ENCODE measurements at places on chromosomes 7 and 10. TPM values are rescaled to one million over a fixed set of nuclear protein-coding genes. Genes with fewer than 3 reads are reported as not detected.

Gene TAS2R40
- not detected for total RNA-seq

GRCh38 chr10:88194041-88194887 is 330.8 kb downstream of the PTEN start:
- H3K36me3 ChIP-seq, result no peaks in the 10 kb centered on the region
- DNase-seq, result peak; percentile 31
- H3K4me3 ChIP-seq, result no peak overlapping the region

Gene TBC1D12
- 5.4 TPM for total RNA-seq

GRCh38 chr7:74324531-74325209 is 35.5 kb downstream of the CLIP2 start:
- H3K36me3 ChIP-seq, result peaks cover 42% of the 10 kb centered on the region
- no peak for DNase-seq
- H3K4me3 ChIP-seq, result no peak overlapping the region
- H3K27me3 ChIP-seq, result no peaks in the 10 kb centered on the region
- no peak overlapping the region for H3K27ac ChIP-seq
- no peaks in the 10 kb centered on the region for H3K4me1 ChIP-seq

GRCh38 chr7:23347682-23348180 is 48.6 kb downstream of the MALSU1 start:
- DNase-seq, result peak; percentile 91
- H3K27ac ChIP-seq, result peak overlapping the region; percentile 43
- H3K36me3 ChIP-seq, result peaks cover 13% of the 10 kb centered on the region
- no peaks in the 10 kb centered on the region for H3K27me3 ChIP-seq
- H3K4me3 ChIP-seq, result peak overlapping the region; percentile 21

Gene PRKCQ
- under 0.01 TPM for total RNA-seq

DNA sequence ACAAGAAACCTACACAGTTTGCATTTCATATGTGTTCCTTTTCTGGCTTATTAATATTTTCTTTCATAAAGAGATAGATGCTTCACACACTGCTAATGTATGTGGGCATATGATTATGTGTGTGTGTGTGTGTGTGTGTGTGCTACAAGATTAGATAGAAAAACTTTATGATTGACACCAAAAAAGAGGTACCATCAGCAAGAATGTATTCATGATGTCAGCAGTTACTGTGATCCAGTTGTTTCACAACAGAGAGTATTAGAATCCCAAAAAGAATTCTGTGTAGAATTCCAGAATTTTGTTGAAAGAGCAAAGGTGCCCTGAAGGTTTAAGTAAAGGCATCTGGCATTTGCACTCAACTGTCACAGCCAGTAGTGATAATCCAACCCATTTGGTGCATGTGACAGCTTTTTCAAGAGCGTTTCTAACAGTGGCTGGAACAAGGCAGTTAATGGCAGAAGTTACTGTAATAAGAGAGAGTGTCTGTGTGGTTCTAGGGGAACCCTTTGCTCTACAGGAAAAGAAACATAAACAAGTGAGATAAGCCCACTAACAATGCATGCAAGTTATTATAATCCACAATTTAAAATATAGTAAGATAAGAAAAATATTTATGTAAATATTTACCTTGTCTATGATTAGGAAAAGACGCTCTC is 16.6 kb downstream of the RELN start:
- no peak for DNase-seq
- H3K27me3 ChIP-seq, result no peaks in the 10 kb centered on the region
- no peak overlapping the region for H3K27ac ChIP-seq
- H3K4me1 ChIP-seq, result 0 out of 2 replicates have a peak, but pooled peaks cover 2% of the 10 kb centered on the region
- no peaks in the 10 kb centered on the region for H3K36me3 ChIP-seq

Gene CYP26A1
- total RNA-seq, result not detected

DNA sequence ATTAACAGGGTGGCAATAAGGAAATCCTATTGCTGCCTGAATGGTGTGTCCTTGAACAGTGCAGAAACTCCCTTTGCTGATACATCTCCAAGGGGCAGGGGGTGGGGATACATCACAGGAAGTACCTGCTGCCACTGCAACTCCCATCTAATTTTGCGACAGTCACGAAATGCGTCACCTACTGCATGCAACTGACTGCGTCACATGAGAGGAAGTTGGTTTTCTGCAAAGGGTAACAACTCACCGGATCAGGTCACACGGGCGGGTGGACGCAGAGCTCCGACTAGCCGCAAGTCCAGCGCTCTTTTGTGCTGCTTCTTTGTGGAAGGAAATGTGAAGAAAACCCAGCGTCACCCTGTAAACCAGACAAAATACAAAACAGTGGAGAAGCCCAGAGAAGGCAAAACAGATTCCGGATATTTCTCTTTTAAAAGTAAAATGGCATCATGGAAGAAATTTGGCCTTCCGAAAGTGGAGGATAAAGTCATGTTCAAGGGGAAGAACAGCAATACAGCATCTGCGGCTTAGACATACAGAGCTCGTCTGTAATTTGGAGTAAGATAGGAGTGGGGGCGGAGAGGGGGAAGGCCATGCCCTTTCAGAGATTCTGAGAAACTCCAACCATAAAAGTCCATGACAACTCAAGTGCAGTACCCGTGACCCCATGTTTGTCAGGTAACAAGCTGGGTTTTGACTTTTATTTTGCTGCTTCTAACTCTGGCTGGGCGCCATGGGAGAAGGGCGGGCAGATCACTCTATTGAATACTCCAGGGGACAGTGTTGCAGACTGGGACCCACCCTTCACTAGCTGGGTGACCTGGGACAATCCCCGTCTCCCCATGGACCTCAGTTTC is 32.3 kb upstream of the PLEKHS1 start:
- no peak overlapping the region for H3K4me3 ChIP-seq
- no peak overlapping the region for H3K27ac ChIP-seq
- no peaks in the 10 kb centered on the region for H3K4me1 ChIP-seq
- H3K36me3 ChIP-seq, result peaks cover 20% of the 10 kb centered on the region

GRCh38 chr10:124465777-124466488 is 4.3 kb downstream of the LHPP start:
- H3K4me1 ChIP-seq, result peaks cover 4% of the 10 kb centered on the region
- H3K27me3 ChIP-seq, result no peaks in the 10 kb centered on the region
- H3K36me3 ChIP-seq, result no peaks in the 10 kb centered on the region
- H3K27ac ChIP-seq, result no peak overlapping the region
- DNase-seq, result no peak

DNA sequence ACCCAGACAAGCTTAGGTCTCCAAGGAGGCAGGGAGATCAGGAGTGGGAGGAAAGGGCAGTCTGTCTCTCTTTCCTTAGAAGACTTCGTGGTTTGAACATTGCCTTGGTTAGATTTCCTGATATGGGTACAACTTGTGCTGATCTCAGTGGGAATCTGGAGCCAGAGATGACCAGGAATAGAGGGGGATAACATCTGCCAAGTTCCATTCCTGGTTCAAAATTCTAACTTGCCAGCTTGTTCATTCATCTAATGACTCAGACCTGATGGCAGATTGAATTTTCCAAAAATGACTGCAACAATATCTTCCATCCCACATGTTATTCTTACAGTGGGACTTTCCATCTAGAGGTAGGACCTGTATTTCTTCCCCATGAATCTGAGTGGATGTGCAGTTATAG is 394.3 kb upstream of the PODXL start:
- H3K36me3 ChIP-seq, result no peaks in the 10 kb centered on the region
- H3K4me3 ChIP-seq, result no peak overlapping the region
- H3K4me1 ChIP-seq, result no peaks in the 10 kb centered on the region
- DNase-seq, result no peak
- H3K27ac ChIP-seq, result no peak overlapping the region

Gene IGFBP3
- 272 TPM for total RNA-seq

Gene MSMB
- not detected for total RNA-seq

GRCh38 chr7:24722386-24723177 is 34.7 kb downstream of the GSDME start:
- H3K4me1 ChIP-seq, result peaks cover 4% of the 10 kb centered on the region
- no peak for DNase-seq
- H3K27me3 ChIP-seq, result no peaks in the 10 kb centered on the region
- no peak overlapping the region for H3K27ac ChIP-seq

- H3K27me3 ChIP-seq, result no peaks in the 10 kb centered on the region
- no peak for DNase-seq
- no peaks in the 10 kb centered on the region for H3K36me3 ChIP-seq
- peaks cover 13% of the 10 kb centered on the region for H3K4me1 ChIP-seq
These were observed 52.8 kb downstream of the PWWP2B start for GRCh38 chr10:132449811-132450181.

DNA sequence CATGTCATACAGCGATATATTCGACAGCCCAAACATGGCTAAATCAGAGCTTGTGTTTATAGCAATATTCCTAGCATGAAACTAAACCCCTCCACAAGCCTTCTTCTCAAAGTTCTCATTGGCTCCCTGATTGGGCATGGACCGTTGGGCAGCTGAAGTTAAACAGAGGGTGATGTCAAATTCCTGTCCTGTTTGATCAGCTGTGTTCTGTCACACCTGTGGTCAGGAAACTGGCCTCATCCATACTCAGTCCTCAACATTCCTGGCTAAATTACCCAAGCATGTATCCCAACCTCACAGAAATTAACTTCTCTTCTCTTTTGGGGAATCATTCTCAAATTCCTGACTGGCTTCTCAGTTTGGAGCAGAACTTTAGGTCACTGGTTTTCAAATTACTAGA is 107.9 kb downstream of the ODAD2 start:
- DNase-seq, result no peak
- H3K4me3 ChIP-seq, result no peak overlapping the region
- H3K27ac ChIP-seq, result no peak overlapping the region
- peaks cover 2% of the 10 kb centered on the region for H3K4me1 ChIP-seq

- peak overlapping the region; percentile 43 for H3K4me3 ChIP-seq
- H3K27ac ChIP-seq, result no peak overlapping the region
These were observed 524 bp upstream of the PRXL2A start for GRCh38 chr10:80407812-80408241.

Gene AKR1C2
- 0.36 TPM for total RNA-seq

DNA sequence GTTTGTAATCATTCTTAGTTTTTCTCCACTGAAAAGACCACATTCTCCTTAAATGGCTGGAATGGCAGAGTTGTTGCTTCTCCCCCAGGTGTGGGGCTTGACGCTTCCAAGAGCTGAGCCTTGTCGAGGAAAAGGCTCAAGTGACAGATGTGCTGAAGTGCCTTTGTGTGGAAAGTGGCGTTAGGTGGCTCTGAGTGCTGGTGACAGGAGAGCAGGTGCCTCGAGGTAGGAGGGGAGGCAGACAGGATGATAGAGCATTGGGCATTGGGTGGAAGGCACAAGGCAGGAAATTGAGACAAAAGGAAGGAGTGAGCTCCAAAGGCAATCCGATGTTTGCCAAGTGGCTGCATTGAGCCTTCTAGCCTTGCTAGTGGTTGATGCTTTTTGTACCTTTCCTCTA is 6.7 kb downstream of the KIAA1217 start:
- peaks cover 3% of the 10 kb centered on the region for H3K27me3 ChIP-seq
- H3K4me1 ChIP-seq, result no peaks in the 10 kb centered on the region
- no peak for DNase-seq
- no peak overlapping the region for H3K27ac ChIP-seq
- no peak overlapping the region for H3K4me3 ChIP-seq

DNA sequence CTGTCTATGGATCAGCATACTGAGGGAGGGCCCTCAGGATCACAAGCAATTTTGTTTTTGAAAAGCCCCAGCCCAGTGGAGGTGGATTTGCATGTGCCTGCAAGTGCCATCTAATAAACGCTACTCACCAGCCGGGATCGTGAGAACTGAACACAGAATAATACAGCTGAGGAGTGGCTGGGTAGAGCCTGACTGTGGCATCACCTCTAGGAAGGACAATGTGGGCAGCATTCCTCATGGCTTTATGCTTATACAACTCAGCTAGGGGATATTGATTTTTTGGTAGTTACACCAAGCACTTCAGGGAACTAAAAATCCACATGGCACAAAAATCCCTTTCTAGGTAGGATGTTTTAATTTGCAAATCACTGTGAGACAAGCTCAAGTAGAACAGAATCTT is 72.7 kb upstream of the PALS2 start:
- no peak overlapping the region for H3K27ac ChIP-seq
- no peak for DNase-seq
- H3K4me3 ChIP-seq, result no peak overlapping the region
- H3K4me1 ChIP-seq, result no peaks in the 10 kb centered on the region
- H3K27me3 ChIP-seq, result peaks cover 10% of the 10 kb centered on the region

- H3K4me3 ChIP-seq, result no peak overlapping the region
- no peaks in the 10 kb centered on the region for H3K36me3 ChIP-seq
- no peak for DNase-seq
- H3K27ac ChIP-seq, result no peak overlapping the region
These were observed 32.6 kb downstream of the NET1 start for GRCh38 chr10:5445006-5445405.

Gene DNAJC2
- total RNA-seq, result 22.4 TPM

DNA sequence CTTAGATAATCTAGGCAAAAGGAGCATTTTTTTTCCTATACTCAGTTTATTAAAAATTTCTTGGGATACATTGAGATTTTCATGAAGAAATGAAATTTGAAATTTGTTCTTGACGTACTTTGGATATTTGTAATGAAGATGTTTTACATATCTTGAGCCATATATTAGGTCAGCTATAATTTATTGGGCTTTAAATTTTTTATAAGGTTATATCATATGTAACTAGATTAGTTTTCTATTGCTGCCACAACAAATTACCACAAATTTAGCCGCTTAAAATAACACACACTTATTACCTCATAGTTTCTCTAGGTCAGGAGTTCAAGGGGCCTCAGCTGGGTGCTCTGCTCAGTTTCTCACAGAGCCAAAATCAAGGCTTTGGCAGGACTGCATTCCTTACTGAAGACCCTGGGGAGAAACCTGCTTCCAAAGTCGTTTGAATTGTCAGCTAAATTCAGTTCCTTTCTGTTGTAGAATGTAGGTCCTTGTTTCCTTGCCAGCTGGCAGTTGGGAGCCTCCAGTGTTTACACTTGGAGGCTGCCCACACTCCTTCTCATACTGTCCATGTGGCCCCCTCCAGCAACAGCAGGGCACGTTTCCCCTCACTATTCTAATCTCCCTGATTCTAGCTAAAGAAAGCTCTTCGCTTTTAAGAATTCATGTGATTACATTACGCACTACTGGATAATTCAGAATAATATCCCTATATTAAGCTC is 42.6 kb upstream of the DNAH11 start:
- no peaks in the 10 kb centered on the region for H3K36me3 ChIP-seq
- no peak overlapping the region for H3K27ac ChIP-seq
- DNase-seq, result no peak
- no peaks in the 10 kb centered on the region for H3K27me3 ChIP-seq
- H3K4me1 ChIP-seq, result no peaks in the 10 kb centered on the region
- H3K4me3 ChIP-seq, result no peak overlapping the region

Gene TAC1
- not detected for total RNA-seq

GRCh38 chr10:43781480-43782361 is 133.0 kb upstream of the ZNF32 start:
- H3K4me3 ChIP-seq, result no peak overlapping the region
- H3K27ac ChIP-seq, result no peak overlapping the region
- DNase-seq, result peak; percentile 15
- H3K36me3 ChIP-seq, result no peaks in the 10 kb centered on the region
- H3K27me3 ChIP-seq, result no peaks in the 10 kb centered on the region

Gene AKR1C3
- 0.18 TPM for total RNA-seq

GRCh38 chr7:35556515-35557471 is 138.1 kb downstream of the HERPUD2 start:
- H3K36me3 ChIP-seq, result no peaks in the 10 kb centered on the region
- no peak overlapping the region for H3K4me3 ChIP-seq
- no peaks in the 10 kb centered on the region for H3K4me1 ChIP-seq
- no peak overlapping the region for H3K27ac ChIP-seq

Measured in IMR-90 (cell line).